ENCODE measurements at places on chromosomes 5 and 9.

GRCh38 chr5:180090769-180091546 is 19.4 kb upstream of the RNF130 start:
- no peak for DNase-seq

DNA sequence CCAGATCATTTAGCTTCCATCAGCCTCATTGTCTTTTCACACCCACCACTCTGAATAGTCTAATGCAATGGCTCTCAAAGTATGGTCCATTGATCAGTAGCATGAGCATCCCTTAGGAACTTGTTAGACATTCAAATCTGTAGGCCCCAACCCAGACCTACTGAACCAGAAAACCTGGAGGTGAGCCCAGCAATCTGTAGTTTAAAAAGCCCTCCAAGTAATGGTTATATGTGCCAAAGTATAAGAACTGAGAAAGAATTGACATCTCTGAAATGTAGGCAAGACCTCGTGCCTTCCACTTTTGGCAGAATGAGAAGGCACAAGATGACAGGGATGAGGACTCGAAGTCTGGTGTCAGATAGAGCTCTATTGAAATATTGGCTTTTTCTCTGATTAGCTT is 267.6 kb downstream of the TRIM32 start:
- no peak for DNase-seq

DNA sequence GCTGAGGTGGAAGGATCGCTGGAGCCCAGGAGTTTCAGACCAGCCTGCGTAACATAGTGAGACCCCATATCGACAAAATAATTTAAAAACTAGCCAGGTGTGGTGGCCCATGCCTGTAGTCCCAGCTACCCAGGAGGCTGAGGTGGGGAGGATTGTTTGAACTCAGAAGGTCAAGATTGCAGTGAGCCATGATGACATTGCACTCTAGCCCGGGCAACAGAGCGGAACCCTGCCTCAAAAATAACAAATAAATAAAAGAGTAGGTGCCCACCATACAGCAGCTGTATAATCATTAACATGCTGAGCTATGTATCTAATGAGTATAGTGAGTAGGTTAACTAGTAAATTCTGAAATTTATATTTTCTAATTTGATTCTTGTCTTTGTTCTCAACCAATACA is 11.0 kb upstream of the ATP6V0E1 start:
- DNase-seq, result no peak

- no peak for DNase-seq
Observed at GRCh38 chr5:10984021-10984715, 223.1 kb upstream of the DAP start.

- DNase-seq, result no peak
Observed at GRCh38 chr9:100285080-100285479, 67.7 kb downstream of the TEX10 start.

DNA sequence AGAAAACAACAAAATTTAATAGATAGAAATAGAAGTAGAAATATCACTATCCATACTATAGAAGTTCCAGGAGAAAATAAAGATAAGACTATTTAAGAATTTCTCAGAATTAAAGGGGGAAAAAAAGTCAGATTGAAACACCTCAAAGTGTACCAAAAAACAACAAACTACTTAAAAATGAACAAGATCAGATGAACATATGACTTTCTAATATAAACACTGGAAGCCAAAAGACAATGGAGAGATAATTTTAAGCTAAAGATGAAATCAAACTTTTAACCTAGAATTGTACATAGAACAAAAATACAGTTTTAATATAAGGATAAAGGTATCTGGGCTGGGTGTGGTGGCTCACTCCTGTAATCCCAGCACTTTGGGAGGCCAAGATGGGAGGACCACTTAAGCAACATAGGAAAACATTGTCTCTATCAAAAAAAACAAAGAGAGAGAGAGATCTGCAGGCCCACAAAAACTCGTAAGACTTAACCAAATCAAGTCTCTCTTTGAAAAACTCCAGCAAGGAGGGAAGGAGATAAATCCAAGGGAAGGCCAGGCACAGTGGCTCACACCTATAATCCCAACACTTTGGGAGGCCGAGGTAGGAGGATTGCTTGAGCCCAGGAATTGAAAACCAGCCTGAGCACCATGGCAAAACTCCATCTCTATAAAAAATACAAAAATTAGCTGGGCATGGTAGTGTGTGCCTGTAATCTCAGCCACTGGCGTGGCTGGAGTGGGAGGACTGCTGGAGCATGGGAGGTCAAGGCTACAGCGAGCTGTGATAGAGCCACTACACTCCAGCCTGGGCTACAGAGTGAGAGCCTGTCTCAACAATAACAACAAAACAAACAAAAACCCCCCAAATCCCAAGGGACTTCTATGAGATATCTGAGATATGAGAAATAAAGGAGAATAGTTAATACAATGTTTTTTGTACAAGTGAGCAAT is 32.4 kb downstream of the ABHD17B start:
- no peak for DNase-seq

GRCh38 chr5:135700731-135701130 is 121.9 kb upstream of the CXCL14 start:
- no peak for DNase-seq

DNA sequence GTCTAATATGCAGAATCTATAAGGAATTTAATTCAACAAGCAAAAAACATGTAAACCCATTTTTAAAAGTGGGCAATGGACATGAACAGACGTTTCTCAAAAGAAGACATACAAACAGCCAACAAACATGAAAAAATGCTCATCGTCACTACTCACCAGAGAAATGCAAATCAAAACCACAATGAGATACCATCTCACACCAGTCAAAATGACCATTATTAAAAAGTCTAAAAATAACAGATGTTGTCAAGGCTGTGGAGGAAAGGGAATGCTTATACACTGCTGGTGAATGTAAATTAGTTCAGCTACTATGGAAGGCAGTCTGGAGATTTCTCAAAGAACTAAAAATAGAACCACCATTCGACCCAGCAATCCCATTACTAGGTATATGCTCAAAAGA is 3.1 kb upstream of the KLHL3 start:
- no peak for DNase-seq

- no peak for DNase-seq
Observed at GRCh38 chr9:133255371-133256135, 19.4 kb downstream of the ABO start.

DNA sequence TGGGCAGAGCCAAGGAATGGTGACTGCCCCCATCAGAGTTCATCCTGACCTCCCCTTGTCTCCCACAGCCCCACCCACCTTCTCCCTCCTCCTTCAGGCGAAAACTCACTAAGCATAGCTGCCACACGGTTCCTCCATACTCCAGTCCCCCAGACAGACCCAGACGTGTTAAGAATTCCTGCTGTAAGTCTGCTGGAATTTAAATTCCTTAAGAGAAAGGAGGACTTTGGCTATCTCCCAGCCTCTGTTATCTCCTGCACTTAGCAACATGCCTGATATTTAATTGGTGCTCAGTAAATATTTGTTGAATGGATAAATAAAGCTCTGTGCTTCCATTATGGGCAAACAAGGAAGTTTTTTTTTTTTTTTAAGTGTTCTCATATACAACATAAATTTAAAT is 213.7 kb downstream of the RFK start:
- DNase-seq, result no peak

- peak; percentile 7 for DNase-seq
Observed at GRCh38 chr5:67375606-67376005, 179.0 kb upstream of the CD180 start.

GRCh38 chr5:5492087-5492933 is 69.8 kb downstream of the ICE1 start:
- peak; percentile 49 for DNase-seq

DNA sequence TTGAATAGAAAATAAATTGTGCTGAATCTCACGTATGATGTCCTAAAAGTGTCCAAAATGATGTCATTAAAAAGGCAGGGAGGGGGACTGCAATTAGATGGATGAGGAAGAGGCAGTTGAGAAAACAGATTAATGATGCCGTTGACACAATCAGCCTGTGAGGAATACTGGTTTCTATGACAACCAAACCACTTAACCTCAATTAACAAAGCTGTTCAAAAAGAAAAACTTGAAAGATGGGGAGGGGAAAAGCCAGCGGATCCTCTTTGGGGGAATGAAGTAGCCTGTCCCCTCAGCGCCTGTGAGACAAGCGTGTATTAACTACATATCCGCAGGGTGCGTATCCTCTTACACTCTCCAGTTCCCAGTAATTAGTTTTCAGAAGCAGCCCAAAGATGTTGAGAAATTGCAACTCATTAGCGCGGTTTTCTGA is 160.7 kb downstream of the TTC39B start:
- DNase-seq, result no peak

GRCh38 chr5:169777159-169777558 is 140.1 kb downstream of the DOCK2 start:
- no peak for DNase-seq

GRCh38 chr9:111965566-111966019 is 69.0 kb downstream of the UGCG start:
- DNase-seq, result no peak

DNA sequence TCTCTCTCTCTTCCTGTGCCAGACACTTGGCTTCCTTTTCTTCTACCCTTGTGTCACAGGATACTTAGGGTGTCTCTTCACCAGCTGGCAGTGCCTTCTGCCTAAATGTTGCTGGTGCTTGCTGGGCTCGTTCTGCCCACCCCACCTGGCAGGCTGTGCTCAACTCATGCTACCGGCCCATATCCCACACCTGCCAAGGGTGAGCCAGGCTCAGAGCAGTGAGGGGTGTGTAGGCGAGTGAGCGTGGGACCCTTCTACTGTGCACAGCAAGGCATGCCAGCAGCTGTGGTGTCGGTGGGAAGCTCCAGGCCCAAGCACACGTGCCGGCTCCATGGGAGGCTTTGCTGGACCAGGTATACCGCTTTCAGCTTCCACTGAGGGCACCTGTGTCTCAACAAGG is 1626.7 kb upstream of the ACO1 start:
- no peak for DNase-seq

DNA sequence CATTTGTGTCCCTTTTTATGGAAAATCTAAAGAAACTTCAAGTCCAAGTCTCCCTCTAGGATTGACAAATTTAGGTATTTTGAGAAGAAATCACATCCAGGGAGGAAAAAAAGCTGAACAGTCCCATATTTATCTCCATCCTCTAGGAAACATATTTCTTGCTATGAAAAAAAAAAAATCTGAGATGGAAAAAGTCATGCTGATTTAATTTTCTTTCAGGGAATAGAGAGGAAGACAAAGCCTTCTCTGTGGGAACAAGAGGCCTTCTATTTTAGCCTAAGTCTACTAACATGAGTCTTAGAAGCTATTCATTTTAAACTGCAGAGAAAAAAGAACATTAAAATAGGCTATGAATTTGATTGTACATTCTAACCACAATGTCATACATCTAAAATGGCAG is 63.1 kb upstream of the CDK5RAP2 start:
- no peak for DNase-seq

GRCh38 chr9:25412646-25413045 is 265.6 kb downstream of the TUSC1 start:
- DNase-seq, result no peak

DNA sequence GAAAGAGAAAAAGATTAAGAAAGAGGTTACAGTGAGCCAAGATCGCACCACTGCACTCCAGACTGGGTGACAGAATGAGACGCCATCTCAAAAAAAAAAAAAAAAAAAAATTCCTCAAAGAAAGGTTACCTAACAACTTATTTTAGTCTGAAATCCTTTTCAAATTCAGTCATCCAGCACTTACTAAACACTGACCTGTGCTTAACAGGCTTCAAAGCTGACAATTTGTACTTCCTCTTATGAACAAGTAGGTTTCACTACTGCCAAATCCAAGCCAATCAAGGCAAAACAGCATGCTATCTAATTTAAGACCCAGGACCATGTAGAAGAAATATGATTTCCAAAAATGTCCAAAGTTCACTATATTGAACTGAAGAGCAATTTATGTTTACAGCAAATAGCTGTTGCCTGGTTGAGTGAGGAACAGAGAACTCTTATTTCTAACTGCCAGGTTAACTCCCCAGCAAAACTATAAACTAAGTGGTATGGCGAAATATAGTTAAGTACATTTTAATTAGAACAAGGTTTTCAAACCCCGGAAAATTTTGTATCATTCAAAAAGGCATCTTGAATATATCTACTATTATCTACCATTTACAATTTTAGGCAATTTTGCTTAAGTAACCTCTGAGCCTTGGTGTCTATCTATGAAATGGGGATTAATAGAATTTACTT is 13.4 kb downstream of the PWWP2A start:
- DNase-seq, result no peak

GRCh38 chr9:106864373-106865143 is 1.6 kb downstream of the ZNF462 start:
- DNase-seq, result no peak

GRCh38 chr5:157563929-157564716 is 11.5 kb downstream of the ADAM19 start:
- no peak for DNase-seq

DNA sequence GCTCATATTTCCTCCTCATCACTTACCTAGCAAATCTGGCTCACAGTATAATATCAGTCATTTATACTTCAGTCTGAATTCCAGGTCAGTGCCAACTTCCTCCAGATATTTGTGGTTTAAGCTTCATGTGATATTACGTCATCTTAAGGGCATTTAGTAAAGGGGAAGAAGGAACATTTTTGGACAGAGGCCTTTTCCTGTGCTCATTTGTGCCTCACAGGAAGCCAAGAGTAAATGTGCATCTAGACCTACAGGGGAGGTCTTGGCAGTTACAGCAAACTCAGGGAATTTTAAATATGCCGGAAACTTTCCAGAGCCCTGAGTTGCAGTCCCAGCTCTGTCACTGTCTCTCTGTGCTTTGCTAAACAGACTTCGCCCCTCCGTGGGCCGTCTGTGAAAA is 12.3 kb upstream of the KCNIP1 start:
- DNase-seq, result no peak

GRCh38 chr5:100615362-100615761 is 80.2 kb downstream of the FAM174A start:
- no peak for DNase-seq

DNA sequence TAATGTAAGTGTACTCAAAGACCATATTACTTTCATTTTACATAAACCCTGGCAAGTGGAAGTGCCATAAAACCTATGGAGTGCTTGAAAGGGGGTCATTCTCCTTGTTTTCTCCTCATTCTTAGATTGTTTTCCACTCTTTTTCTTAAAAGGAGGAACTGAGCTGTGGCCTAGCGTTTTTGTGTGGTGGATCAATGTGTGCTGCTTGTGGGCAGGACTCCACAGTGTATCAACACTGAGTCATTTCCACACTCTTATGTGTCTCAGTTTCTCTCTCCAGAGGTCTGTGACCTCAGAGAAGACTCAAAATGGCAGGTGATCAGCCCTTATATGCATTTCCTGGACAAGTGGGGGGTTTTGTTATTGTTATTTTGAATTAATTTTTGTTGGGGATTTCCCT is 516.1 kb upstream of the CDH10 start:
- DNase-seq, result no peak

DNA sequence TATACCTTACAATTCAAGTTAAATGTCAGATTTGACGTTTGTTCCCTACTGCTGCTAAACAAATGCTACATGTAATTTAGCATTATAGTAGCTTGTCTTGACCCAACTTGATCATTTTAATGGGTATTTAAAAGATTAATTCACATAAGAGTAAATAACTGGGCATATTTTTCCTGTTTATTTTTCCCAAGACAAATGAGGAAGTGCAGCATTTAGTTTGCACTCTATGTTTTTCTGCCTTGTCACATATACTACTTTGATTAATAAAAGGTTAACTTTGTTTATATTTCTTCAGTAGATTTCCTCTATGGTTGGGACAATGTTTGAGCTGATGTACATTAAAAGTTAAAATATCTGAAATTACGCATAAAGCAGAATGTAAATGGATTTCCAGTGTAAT is 641.8 kb downstream of the PRR16 start:
- DNase-seq, result no peak
